ENCODE measurements at places on chromosomes 2 and 18. TPM values are rescaled to one million over a fixed set of nuclear protein-coding genes. Genes with fewer than 3 reads are reported as not detected.

G6PC2 gene
- not detected for polyA plus RNA-seq

GRCh38 chr18:76806301-76806700, 16.1 kb upstream of the ZNF236 start:
- H3K27me3 ChIP-seq = no peaks in the 10 kb centered on the region
- no peak for DNase-seq
- no peak overlapping the region for H3K27ac ChIP-seq
- H3K4me3 ChIP-seq = no peak overlapping the region
- H3K4me1 ChIP-seq = peaks cover 5% of the 10 kb centered on the region

ANKRD12 gene
- 48.7 TPM for polyA plus RNA-seq

C1QL2 gene
- not detected for polyA plus RNA-seq

GRCh38 chr18:63161761-63162195, 157.8 kb downstream of the BCL2 start:
- H3K27me3 ChIP-seq = no peaks in the 10 kb centered on the region
- peak overlapping the region; percentile 40 for H3K4me3 ChIP-seq
- peaks cover 69% of the 10 kb centered on the region for H3K4me1 ChIP-seq
- peak overlapping the region; percentile 90 for H3K27ac ChIP-seq
- H3K36me3 ChIP-seq = no peaks in the 10 kb centered on the region

OXER1 gene
- not detected for polyA plus RNA-seq

SLC5A7 gene
- not detected for polyA plus RNA-seq

DNA sequence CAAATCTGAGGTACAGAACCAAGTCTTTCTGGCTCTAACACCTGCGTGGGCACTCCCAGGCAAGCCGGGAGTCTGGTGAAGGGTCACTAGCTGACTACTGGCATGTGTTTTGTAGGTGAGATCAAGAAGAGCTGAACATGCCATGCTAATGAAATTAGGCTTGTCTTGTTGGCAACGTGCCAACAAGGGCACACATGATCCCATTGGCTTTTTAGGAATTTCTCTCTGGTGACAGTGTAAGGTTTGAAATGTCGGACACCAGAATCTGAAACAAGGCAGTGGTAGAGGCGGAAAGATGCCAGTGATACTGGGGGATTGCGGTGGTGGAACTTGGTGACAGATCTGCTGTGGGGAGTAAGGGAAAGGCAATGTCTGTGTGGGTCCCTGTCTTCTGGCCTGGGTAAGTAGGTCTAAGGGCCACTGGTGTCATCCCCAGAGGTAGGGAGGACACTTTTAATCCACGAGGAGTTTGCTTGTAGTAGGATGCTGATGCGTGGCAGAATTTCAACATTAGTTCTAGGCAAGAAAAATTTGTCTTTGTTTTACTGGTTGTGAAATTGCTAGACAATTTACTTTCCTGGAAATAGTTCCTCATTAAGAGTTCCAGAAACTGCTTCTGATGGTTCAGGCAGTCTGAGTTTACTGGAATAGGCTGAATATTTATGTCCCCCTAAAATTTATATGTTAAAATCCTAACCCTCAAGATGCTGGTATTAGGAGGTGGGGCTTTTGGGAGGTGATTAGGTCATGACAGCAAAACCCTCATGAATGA, 52.6 kb upstream of the ACMSD start:
- no peak for DNase-seq
- H3K4me3 ChIP-seq = no peak overlapping the region
- no peaks in the 10 kb centered on the region for H3K27me3 ChIP-seq
- H3K36me3 ChIP-seq = no peaks in the 10 kb centered on the region

- H3K4me3 ChIP-seq = no peak overlapping the region
- H3K27me3 ChIP-seq = peaks cover 3% of the 10 kb centered on the region
- H3K4me1 ChIP-seq = no peaks in the 10 kb centered on the region
- no peak overlapping the region for H3K27ac ChIP-seq
- DNase-seq = no peak
- H3K36me3 ChIP-seq = no peaks in the 10 kb centered on the region
Observed at GRCh38 chr2:196589419-196589818, 50.1 kb upstream of the CCDC150 start.

DNA sequence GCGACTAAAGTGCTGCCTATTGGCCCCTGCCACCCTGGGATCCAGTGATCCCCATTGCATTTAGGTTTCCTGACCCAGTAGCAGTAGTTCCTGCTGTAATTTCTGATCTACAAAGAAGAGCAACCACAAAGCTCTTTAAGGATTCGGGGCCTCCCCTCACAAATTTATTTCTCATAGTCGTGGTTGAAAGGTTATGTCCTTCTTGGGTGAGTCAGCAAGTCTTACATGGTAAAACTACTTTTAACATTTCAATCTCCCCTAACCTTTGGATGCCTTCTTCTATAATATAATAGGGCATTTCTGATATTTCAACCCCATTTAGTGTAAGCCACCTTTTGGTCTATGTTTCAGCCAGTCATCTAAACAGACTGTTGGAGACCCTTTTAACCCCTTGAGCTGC, 14.9 kb downstream of the PIKFYVE start:
- H3K4me1 ChIP-seq = no peaks in the 10 kb centered on the region
- H3K27ac ChIP-seq = no peak overlapping the region
- H3K27me3 ChIP-seq = no peaks in the 10 kb centered on the region
- H3K36me3 ChIP-seq = peaks cover 17% of the 10 kb centered on the region

GRCh38 chr2:128733450-128733849, 414.8 kb upstream of the HS6ST1 start:
- no peaks in the 10 kb centered on the region for H3K27me3 ChIP-seq
- no peaks in the 10 kb centered on the region for H3K36me3 ChIP-seq
- H3K4me1 ChIP-seq = peaks cover 5% of the 10 kb centered on the region
